Anterior cingulate cortex (tissue), 58 donors: ENCODE measurements at places on chromosomes 3 and 15.

GRCh38 chr3:71047616-71048531 lies 535.7 kb downstream of the FOXP1 start:
- DNase-seq, result no peak

GRCh38 chr3:162569314-162569713 lies 1072.7 kb downstream of the OTOL1 start:
- DNase-seq, result no peak

DNA sequence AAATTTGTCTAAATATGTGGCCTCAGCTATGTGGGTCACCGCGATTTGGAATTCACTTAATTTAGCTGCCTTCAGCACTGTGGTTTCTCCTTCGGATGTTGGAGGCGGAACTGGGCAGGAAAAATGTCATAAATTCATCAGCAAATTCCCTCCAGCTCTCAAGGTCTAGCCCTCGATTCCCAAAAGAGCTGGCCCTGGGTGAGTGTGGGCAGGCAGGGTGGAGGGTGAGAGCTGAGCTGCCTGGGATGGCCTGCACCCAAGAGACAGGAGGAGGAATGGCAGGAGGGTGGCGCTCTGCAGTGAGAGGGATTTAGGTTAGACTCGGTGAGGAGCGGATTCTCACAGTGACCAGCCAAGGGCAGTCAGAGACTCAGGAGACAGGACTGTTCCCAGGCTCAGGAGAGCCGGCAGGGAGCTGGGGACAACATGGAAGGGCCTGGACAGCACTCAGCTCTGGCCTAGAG lies 57.1 kb downstream of the FEM1B start:
- no peak for DNase-seq

- no peak for DNase-seq
Observed at GRCh38 chr3:129087138-129087702, 26.6 kb downstream of the GP9 start.

DNA sequence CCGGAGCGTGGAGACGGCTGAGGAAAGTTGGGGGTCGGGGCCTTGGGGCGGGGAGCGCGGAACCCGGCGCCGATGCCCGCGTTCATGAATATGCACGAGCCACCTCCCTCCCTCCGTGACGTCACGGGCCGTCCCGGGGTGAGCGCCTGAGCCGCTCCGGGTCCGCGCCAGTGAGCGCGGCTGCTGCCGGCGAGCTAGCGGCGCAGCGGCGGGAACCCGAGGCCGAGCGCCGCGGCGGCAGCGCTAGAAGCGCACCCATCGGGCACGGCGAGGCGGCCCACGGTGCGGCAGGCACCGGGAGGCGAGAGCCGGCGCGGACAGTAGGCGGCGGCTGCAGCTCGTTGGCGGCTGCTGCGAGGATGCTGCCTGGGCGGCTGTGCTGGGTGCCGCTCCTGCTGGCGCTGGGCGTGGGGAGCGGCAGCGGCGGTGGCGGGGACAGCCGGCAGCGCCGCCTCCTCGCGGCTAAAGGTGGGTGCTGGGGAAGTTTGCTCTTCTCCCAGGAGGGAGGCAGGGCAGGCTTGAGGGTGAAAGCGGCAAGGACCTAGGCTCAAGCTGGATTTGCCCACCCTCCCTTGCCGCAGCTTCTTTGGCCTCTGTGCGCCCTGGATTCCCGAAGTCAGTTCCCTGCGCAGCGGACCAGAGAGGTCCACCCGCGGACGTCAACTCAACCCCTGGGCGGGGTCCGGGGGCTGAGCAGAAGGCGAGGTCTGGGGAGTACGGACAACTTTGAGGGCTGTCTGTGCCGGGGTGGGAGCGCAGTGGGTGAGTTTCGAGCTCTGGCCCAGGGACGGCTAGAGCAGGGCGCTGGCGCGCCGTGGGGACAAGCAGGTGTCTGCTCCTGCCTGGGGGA lies at the start of gene CLSTN2:
Gene CLSTN2, plus strand, starts transcription at position 170 of the 850 bp plus-strand sequence.
- no peak for DNase-seq
